ENCODE measurements at places on chromosomes 2 and 18.

DNA sequence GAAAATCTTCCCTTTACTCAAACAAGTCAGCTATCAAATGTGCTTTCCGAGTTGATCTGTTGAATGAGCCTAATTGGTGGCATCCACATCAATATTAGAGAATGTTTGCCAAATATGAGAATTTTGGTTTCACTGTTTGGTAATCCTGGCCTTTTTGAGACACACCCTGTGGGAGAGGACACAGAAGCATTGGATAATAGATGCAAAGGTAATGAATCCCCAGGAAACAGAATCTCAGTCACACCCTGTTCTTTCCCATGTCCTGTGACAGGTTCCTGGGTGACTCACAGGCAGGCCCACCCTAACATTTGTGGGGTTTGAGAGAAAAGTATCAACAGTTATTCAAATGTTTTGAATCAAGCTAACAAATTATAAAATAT, 99.8 kb upstream of the PELI1 start:
- no peak for DNase-seq

DNA sequence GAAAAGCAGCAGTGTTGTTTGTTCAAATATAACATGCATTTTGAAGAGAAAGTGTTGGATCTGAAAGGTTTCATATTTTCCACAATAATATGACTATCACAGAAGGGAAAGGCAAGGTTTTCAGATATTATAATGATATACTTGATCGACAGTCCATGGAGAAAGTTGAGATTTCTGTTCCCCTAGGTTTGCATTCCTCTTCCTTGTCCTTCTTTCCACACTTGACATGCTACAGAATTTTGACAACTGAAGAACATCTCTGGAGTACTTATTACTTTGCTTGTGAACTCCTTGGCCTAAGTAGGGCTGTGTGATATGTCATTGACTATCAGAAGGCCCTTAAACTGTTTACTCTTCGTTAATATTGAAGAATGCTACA, 46.5 kb downstream of the TMEFF2 start:
- DNase-seq, result no peak

- no peak for DNase-seq
Observed at GRCh38 chr2:73963385-73964120, 21.2 kb upstream of the TET3 start.

GRCh38 chr2:43576981-43577892, 18.6 kb downstream of the THADA start:
- DNase-seq, result no peak

DNA sequence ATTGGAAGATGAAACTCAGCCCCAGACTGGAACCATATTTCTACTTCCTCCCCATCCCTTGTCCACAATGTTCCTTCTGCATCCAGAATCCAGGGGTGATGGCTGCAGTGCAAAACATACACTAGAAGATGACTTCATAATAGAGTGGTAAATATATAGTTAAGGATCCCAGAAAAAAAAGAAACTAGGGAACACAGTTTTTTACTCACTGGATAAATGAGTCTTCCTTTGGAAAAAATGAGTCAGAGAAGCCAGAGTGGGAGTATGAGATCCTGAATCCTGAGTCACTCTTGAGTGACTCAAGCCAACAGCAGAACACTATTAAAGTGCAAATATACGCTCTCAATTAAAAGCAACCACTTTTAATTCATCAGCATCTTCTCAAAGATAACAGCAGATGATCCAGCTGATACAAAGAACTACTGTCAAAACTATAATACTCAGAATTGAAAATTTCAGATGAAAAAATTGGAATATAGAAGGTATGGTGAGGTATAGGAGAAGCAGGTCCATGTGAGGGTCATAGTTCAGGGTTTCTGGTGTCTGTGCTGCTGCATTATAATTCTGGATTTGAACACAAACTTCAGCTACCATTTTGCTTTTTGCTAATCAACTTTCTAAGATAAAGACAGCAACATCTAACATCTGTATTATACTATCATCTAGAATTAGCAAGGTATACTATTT, 987.2 kb upstream of the CDH2 start:
- DNase-seq, result no peak

DNA sequence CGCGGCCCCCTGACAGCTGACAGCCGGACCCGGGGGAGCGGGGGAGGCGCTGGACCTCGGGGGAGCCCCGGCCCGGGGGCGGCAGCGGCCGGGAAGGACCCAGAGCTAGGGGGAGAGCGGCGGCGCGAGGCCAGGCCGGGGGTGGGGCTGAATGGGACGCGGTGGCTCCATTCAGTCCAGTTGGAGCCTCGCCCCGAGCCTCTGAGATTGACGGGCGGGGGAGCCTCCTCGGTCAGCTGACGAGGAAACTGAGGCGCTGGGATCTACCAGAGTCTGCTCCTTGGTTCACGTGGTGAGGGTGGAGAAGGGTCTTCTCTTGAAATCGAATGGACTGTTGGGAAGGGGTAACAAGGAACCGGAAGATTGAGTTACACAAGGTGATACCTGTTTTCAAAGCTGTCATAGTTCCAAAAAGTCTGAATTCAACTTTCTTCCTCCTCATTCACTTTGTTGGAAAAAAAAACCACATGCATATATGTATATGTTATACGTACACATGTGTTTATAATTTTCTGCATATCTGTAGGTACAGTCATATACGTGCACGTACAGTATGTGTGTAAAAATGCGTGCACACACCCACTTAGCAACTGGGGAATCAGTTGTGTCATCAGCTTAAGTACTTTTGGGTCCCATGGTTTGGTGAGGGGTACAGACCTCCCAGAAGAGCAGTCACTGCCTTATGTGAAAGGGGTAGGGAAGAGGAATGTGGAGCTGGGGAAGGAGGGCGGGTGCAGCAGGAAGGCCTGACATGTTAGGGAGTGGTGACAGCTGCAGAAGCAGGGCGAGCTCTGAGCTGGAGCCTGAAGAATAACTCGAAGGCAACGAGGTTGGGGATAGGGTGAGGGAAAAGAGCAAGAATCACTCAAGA, 628 bp downstream of the PPP1R7 start:
- DNase-seq, result no peak

DNA sequence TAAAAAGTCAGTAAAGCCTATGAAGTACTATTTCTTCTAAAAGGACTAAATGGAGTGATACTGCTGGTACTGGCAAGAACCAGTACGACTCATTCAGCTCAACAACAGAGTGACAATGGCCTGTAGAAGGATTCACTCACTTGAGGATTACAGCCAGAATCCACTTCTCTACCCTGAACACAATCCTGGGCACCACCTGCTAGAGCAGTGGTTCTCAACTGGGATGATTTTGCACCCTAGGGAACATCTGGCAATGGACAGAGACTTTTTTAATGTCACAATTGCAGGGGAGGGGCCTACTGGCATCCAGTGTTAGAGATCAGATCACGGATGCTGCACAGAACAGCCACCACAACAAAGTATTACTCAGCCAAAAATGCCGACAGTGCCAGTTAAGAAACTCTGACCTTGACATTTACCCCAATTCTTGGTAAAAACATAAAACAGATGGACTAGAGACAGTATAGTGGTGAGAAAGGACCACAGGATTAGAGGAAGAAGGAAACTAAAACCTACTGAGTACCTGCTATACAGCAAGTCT, 5.0 kb downstream of the SPIRE1 start:
- DNase-seq, result no peak

- no peak for DNase-seq
Observed at GRCh38 chr18:35971661-35972196, 750 bp upstream of the RMP24 start.

DNA sequence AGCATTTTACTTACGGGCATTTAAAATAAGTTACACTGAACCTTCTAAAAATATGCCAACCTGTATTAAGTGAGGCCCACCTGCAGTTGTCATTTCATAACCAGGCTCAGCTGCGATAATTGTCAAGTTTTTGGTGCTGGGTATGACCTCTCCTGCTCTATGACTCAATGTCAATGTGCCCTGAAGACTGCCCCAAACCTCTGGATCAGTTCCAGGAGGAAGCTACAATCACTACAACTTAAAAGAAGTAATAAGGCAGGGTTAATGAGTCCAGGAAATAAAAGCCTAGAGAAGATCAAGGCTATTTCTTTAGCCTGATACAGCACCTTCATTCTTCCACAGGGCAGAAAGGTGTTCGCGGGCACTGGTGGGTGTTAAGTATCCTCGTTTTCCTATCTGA, 22.9 kb downstream of the POLR1A start:
- DNase-seq, result no peak

DNA sequence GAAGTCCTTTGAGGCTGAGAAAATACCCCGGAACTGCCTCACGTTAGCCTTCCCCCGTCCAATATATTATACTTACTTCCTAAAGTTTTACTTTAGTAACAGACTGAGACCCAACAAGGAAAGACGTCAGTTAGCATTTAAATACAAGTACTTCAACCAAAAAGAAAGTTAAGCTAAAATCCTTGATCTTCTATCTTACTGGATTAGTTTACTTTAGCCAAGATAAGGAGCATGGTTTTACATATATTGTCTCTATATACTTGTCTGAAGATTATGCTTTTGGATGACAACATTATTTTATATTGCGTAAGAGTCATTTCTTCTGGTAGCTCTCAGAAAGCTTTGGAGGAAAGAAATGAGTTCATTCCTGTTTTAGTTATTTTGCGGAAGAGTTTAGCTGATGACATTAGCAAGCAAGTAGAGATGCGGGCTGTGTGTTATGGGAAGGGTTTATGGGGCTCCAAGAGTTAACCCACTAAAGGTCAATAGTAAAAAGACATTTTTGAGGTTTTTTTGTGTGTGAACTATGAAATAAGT, 532.9 kb downstream of the ZNF516 start:
- DNase-seq, result no peak

DNA sequence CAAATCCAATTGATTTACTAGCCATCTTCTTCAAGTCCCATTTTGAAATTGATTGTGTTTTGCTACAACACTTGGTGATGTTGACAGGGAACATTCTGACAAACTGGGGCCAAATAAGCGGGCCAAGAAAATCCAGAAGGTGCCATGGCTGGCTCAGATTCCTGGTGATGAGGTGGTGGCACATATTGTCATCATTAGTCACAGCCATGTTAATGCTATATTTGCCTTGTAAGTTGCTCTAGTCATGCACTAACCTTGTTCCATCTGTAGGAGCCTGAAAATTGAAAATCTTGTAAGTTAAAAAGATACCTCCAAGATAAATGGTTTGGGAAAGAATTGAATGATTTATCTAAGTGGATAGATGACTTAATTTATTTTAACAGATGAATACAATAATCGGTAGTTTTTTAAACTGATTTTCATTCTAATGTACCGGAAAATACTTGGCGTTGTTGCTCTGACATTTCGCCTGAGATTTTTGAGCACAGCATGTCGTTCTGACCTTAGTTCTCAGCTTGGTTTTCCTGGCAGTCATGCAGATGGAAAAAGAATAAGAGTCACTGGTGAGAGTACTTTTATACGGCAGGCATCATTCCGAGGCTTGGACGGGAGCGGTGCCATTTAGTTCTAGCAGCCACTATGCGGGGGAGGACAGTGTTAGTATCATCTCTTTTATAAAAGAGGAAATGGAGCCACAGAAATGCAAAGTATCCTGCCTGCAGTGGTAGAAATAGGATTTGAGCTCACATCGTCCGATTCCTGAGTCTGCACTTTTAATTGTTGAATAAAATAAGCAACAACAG, 133.9 kb downstream of the ZNF532 start:
- DNase-seq, result no peak

- no peak for DNase-seq
Observed at GRCh38 chr2:235618039-235618438, 124.2 kb downstream of the AGAP1 start.

DNA sequence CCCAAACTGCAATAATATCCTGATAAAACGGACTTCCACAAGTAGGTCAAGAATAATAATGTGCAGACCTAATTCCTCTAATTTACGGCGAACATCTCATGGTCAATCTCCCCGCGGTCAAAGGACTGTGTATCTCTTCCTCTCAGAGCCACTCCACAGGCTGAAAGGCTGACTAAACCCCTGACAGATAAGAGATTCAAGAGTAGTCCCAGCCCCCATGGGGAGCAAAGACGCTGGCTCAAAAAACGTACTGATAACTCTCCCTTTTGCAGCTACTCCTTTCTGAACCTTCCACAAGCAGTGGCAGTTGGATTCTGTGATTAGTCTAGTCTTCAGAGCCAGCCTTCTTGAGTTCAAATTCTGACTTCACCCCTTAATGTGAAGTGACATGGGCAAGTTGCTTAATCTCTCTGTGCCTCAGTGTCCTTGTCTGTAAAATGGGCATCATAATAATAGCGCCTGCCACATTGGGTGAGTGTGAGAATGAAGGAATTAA, 19.7 kb upstream of the IL18R1 start:
- DNase-seq, result no peak

DNA sequence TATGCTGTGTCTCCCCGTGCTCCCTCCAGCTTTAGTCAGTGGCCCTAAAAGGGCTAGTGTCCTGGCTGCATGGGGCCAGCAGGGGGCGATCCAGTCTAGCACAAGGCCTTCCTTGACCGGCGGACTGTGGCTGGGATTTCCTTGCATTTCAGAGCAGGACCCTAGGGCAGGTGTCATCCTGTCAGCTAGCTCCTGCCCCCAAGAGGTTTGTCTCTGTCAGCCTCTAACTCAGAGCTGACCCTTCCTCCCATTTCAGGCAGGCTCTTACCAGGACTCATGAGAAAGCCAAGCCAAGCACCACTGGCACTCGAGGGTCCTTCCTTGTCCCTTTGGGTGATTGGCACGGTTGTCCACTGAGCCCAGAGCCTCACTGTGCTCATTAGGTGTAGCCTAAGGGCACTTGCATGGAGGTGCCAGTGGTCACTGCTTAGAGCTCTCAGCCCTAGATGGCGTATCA, 140.3 kb downstream of the RPIA start:
- no peak for DNase-seq

DNA sequence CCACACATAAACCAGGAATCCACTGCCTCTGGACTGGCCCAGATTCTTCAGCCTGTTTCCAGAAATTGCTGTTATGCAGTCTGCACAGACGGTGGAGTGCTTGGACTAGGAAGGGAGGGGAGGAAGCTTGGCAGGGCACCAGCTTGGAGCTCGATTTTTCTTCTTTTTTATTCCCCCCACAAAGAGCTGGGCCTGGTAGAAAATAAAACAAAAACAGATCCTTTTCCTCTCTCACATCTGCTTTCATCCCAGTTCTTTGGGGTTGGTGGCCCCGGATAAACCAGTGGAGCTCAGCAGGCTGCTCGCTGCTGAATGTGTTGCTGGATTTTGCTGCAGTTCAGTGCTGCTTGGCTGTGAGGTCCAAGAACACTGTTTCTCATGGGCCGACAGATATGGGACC, 16.0 kb downstream of the LRRTM1 start:
- no peak for DNase-seq

DNA sequence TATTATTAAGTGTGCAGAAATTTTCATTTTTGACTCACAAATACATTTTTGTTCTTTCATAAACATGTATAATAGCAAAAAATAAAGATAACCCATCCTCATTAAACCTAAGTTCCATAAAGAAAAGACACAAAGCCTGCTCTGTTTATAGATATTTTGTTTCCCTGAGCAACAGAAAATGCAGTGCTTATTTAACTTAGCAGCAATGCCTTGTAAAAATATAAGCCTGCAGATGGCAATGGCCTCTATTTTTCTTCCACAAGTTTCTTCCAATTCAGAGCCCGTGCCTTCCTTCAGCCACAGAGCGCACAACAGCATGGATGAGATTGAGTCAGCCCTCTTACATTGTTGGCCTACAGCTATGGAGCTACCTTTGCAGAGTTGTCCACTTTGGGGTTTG, 43.6 kb downstream of the PKP4 start:
- no peak for DNase-seq
